Stimulated activated effector memory CD8-positive, alpha-beta T cell treated with anti-CD3 and anti-CD28 coated beads, Interleukin-12 subunit alpha, Interleukin-12 subunit beta, amount 100 ng/mL, for 72 hours (primary cell): ENCODE measurements at places on chromosomes 1 and 21.
A peak's percentile ranks its signal among the peaks of the same experiment; 100 is the strongest.

- no peak for DNase-seq
Observed at GRCh38 chr1:245825128-245825901, 670.5 kb downstream of the KIF26B start.

DNA sequence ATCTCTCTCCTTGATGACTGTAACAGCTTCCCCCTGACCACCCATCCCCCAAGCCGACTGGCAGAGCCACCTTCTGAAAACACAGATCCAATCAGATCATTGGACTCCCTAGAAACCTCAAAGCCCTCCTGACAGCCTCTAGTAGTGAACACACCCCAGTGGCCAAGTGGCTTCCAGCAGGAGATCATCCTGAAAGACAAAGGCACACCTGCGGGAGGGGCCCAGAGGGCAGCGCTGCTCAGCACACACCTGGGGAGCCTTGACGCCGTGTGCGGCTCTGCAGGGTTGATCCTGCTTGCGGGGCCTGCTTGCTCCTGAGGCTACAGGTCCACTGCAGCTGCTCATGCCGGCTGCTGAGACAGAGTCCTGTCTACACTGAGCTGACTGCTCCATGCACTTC lies 41.5 kb downstream of the SLC66A1 start:
- no peak for DNase-seq

GRCh38 chr1:64505232-64505943 lies 35.5 kb downstream of the CACHD1 start:
- no peak for DNase-seq

GRCh38 chr1:1285102-1285571 lies 4.9 kb downstream of the SCNN1D start:
- DNase-seq = no peak

GRCh38 chr1:244789276-244789580 lies 46.2 kb upstream of the COX20 start:
- DNase-seq = no peak

DNA sequence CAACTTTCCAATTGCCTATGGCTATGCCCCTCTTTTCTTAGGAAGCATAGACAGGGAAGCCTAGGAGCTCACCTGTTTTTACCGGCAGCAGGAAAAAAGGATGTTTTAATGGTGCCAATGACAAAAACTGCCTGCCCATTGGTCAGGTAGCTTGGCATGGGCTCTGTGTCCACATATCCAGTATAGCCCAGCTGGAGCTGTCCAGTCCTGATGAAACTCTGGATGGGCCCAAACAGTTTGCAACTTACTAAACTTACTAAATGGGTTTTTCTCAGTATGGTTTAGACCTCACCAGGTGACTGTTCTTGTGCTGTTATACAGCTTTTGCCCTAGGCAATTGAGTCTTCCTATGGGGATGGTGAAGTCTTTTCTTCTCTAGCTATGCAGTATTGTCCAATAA lies 711.2 kb downstream of the AMY1C start:
- no peak for DNase-seq

DNA sequence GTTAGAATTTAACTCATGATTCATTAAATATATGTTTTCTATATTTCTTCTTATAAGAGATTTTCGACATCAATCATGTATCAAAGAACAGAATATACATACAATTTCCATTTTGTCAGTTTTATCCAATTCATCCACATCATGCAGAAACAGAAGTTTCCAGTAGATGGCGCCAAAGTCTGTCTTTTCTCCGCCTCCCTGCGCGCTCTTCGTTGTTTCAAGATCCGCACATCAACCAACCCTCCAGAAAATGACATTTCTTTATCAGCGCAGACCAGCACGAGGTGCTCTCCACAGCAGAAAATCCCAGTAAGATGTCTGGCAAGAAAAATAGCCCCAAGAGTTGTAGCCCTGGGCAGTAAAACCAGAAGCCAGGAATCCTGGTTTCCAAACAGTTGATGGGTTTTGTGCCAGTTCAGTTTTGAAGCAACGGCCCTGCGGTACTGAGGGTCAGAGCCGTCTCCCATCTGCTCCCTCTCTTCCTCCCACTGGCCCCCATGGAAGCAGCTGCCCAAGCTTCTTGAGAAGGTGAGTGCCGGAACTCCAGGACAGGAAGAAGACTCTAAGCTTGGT lies 38.6 kb upstream of the GPR137B start:
- DNase-seq = peak; percentile 78

DNA sequence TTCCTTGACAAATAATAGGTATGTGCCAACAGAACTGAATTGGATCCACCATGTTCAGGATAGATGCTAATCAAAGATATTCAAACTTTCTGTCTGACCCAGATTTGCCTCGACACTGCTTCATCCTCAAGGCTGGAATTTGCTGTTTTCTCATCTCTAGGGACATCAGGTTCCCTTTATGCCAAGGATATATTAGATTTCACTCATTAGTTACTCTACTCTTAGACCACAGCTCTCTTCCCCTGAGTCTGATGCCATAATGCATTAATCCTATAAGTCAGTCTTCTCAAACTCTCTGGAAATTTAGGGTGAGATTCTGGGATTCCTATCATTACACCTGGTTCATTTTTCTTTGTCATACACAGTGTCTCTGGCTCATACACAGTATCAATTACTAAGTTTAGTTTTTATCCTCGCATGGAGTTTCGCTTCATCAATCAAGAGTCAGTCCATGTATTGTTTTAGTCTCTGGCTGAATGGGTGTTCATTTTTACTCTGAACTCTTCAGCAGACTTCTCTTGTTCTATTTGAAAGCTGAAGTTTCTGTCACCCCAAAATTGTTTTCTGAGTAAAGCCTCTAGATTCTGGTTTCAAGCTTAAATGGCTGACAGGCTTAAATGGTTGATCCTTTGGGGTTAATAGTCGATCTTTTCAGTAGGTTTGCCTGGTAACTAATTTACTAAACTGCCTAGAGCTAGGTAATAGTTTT lies 9.3 kb upstream of the DCAF6 start:
- DNase-seq = no peak

GRCh38 chr21:26449161-26449560 lies 123.9 kb downstream of the CYYR1 start:
- no peak for DNase-seq

DNA sequence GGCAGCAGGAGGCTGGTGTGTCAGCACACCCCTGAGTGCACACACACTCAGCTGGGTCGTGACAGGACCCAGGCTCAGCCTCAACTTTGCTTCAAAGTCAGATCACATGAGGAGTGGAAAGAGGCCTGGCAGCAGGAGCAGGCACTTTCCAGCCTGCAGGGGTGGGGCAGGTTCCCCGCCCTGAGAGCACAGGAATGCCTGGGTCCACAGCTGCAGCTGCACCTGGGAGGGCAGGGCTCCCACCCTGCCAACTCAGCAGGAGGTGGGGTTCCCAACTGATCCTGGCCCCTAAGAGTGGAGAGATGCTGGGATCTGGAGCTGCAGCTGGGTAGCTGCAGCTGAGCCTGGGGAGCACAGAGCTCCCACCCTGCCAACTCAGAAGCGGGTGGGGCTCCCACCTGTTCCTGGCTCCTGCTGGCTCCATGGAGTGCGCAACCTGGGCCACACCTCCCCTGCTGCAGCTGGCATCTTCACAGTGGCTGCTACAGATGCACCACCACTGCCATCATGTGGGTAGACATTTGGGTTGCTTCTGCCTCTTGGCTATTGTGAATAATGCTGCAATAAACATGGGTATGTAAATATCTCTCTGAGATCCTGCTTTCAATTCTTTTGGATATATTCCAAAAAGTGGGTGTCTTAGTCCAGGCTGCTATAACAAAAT lies 415.4 kb downstream of the TTLL7 start:
- DNase-seq = no peak

GRCh38 chr1:209875515-209875914 lies 47.7 kb downstream of the UTP25 start:
- no peak for DNase-seq

DNA sequence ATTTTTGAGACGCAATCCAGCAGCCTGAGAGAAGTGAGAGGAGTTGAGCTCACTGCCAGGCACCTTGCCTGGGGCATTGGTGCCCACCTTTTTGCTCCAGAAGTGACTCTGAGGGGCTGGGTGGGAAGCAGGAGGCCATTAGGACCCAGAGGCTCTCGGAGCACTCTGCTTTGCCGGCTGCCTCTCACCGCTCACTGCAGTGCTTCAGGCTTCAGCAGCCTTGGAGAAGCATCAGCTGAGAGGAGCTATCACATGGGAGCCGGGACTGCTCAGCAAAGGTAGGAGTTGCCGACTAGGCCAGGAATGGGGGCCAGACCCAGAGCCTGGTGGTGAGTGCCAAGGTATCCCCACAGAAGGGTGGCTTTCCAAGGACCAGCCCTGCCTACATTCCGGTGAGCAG lies at the start of gene GPR61:
Gene GPR61 (plus strand): TSS at position 197 of the 400 bp plus-strand sequence. CDS start 3,151 bp downstream, outside the sequence.
- DNase-seq = no peak

GRCh38 chr21:45718413-45718812 lies 74.9 kb downstream of the PCBP3 start:
- no peak for DNase-seq

DNA sequence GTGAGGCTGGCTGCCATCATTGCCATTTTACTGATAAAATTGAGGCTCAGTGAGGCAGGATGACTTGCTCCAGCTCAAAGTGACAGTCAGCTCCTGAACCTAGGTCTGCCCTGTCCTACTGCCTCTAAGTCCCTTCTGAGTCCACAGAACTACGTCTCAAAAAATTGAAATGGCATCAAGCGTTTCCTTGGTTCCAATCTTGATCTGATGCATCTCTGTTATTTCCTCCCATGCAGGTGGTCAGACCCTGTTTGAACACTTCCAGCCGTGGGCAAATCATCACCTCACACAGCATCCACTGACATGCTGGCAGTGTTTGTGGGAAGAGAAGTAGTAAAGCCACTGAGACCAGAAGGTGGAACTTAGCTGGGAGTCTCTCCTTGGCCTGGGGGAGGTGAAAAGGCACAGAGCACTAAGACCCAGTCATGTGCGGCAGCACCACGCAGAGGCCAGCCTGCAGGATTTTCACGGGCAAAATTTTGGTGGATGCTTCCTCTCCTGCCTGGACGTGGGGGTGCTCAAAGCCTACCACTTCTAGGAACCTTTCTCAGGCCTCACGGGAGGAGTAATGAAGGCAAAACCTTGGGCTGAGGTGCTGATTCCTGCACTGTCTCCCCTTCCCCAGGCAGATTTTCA lies 7.8 kb upstream of the CPLANE2 start:
- DNase-seq = no peak

GRCh38 chr1:171460018-171460620 lies 25.2 kb upstream of the PRRC2C start:
- DNase-seq = no peak

DNA sequence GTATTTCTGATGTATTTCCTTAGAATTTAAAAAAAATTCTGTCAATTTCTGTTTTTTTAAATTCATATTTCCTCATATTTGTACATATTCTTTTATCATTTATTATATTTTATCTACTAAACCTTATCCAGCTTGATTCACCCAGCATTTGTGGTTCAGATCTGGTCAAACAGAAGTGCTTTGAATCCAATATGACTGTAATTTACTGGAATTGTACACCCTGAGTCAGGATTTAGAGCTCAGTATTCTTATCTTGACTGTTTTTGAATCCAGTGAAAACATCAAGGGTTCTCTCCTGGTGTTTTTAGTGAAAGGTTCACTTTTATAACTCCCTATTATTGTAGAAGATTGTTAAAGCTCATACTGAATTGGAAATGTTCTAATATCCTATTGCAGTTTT lies 1077.0 kb upstream of the NCAM2 start:
- no peak for DNase-seq

- no peak for DNase-seq
Observed at GRCh38 chr1:202580619-202581018, 129.6 kb downstream of the SYT2 start.

- no peak for DNase-seq
Observed at GRCh38 chr1:61224609-61225008, 142.2 kb downstream of the NFIA start.

DNA sequence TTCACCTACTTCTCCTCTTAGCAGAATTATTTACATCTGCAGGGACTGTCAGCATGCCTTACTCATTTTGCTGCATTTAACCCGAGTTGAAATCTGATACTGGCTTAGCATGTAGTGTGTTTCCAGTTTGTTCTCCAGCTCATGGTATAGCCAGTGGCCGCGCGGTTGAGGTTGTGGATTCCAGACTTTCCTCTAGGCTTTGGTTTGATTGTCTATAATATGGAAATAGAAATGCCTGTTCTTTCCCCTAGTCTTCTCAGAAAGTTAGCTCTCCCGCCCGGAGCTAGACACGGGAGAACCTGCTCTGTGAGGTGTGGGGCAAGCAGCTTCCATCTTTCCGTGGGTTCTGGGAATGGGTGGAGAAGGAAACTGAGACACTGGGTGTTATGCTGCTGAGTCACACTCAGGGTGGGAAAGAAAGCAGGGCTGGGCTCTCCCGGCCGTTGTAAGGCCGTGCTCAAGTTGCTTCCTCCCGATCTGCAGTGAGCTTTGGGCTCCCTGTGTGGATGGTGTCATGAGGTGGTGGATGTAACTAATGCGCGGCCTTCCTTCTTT lies 206.8 kb upstream of the TMEM51 start:
- no peak for DNase-seq

GRCh38 chr1:2866422-2867086 lies 65.1 kb upstream of the TTC34 start:
- no peak for DNase-seq

DNA sequence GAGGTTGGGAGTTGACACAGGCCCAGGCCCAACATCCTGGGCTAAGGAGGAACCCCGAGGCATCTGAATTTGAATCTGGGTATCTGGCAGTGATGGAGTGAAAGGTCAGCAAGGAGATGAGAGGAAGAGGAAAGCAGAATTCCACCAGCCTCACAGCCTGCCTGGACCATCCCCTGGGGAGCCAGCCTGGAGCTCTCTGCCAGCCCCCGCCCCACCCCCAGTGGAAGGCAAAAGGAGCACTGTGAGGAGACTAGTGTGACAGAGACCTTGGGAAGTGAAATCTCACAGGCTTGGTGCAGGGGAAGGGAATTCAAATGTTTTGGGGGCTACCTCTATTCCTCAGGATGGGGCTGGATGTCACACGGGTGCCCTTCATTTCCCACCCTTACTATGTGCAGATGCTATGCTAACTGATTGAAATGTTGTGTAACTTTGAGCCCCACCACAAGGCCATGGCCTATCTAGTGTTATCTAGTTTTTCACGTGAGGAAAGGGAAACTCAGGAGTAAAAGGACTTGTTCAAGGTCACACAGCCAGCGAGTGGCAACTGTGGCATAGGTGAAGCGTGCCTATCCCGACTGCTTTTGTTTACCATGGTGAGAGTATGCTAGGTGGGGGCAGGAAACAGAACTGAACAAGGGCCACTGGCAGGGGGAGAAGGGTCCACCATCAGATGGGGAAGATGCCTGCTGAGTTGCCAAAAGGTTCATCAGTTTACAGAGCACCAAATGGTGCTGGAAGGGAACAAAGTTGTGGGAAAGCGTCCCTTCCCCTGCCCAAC lies 29.8 kb downstream of the AHDC1 start:
- DNase-seq = no peak

DNA sequence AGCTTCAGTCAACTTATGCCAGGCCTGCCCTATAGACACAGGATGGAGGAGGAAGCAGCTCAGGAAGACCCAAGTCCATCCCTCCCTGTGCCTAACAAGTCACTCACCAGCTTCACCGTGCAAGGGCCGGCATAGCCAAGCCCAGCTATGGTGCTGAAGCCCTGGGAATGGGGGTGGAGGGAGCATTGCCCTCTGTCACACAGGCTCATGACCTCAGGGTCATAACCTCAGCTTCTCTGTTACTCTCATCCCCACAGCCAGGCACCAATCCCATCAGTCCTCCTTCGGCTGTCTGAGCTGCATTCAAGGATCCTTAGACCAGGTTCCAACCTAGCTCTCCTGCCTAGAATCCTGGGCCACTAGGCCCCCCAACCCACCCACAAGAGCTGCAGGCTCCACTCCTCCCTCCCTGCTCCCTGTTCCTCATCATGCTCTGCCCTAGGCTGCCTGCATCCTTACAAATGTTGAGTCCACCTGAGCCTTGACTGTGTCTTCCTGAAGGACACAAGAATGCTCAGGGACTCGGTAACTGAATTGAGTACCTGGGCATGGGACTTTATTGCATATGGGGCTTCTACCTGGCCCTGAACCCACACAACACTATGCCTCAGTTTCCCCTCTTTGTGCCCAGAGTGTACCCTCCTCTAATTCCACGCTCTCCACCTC lies 1.7 kb downstream of the CD244 start:
- DNase-seq = no peak
